Urinary bladder (tissue), 4 donors: ENCODE measurements at places on chromosomes 1 and 21. TPM values are rescaled to one million over a fixed set of nuclear protein-coding genes. Genes with fewer than 3 reads are reported as not detected.

DNA sequence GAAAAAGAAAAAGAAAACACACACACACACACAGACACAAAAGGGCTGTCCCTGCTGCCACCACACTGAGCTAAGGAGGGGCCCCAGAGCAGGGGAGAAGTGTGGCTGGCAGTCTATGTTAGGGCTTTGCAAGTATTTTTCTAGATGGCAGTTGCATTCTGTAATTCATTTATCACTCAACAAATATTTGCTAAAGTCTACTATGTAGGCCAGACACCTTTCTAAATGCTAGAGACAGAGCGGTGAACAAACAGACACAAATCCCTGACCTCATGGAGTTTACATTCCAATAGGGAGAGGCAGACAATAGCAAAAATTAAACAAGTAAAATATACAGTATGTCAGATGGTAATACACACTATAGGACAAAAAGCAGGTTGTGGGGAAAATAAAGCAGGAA, 20.2 kb downstream of the WDR64 start:
- DNase-seq: no peak

DNA sequence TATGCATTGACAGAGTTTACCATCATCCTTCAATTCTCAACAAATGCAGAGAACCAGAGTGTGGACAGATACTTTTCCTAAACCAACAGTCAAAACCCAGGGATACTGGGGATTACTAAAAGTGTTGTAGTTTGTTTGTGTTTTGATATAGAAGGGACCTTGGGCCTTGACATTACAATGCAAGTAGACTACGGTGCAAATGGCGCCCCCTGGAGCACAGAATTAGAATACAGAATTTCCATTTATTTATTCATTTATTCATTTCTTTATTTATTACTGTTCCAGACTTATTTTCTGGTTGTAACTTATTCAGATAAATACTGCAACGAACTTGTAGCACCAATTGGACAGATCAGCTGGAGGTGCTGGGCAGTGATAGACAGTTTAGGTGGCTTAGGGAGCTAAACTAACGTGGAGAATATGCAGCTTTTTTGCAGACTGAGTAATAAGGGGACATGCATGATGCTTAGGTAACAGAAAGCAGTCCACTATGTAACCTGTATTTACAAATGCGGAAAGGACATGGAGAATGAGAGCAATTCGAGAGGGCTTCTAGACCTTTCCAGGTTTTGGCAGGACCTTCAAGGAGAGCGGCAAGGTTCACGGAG, 42.6 kb downstream of the KIRREL1 start:
- no peak for DNase-seq

DNA sequence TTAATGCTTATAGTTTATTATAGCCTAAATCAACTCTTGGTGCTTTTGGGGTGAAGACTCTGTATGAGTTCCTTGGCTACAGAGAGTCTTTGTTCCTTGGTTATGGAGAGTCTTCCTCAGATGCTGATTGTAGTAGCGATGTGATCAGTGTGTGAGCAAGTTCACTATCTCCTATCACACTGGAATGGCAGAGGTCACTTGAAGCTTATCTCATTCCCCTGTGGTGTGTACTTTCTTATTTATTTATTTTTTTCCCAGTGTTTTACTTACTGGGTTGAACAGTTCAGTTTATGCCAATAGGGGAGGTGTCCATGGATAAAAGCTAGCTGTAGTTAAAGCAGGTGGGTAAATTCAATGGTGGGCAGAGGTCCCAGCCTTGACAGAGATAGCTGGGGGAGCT, 20.1 kb upstream of the MAB21L3 start:
- no peak for DNase-seq

- DNase-seq: no peak
These were observed 28.3 kb upstream of the ACOT11 start for GRCh38 chr1:54519709-54520108.

DNA sequence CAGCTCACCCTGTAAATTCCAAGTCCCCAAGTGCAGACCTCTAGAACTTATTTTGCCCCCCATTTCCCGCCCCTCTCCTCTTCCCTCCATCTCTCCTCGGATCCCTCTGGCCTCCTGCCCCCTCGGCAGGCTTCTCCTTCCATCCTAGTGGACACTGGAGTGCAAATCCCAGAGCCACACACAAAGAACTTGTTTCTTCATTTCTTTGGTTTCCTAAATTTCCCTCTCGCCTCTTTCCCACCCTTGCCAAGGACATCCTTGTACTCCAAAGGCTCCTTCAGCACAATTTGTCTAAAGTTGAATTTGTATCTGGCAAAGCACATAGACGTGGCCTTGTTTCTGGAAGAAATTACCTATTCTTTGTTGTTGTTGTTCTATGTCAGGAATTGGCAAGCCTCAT, 17.5 kb downstream of the UMODL1 start:
- no peak for DNase-seq

DNA sequence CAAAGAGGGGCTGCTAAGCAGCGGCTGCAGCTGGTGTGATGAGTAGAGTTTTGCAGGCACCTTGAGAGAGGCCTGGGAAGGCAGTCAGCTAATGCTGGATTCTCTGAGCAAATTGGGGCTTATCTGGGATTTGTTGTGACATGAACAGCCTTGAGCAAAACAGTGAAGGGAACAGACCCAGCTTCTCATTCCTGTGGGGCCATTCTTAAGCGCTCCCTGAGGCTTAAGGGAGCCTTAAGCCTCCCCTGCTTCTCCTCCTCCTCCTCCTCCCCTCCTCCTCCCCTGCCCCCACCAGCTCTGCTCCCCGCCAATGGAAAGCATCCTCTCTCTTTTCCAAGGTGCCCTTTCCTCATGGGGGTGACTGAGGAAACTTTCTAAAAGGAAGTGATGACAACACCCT, 21.3 kb downstream of the HMGCS2 start:
- no peak for DNase-seq

The TAS1R1 gene
- polyA plus RNA-seq: 0.06 TPM

The PLOD1 gene
- 97.5 TPM for polyA plus RNA-seq

The SELP gene
- 7.5 TPM for polyA plus RNA-seq

The DAB1 gene
- polyA plus RNA-seq: 0.86 TPM
